Cortex of kidney (tissue), 1 donor: ENCODE measurements at places on chromosomes 6 and 20.
A peak's percentile ranks its signal among the peaks of the same experiment; 100 is the strongest.

- DNase-seq: no peak
Observed at GRCh38 chr20:63160641-63161175, 55.2 kb downstream of the YTHDF1 start.

DNA sequence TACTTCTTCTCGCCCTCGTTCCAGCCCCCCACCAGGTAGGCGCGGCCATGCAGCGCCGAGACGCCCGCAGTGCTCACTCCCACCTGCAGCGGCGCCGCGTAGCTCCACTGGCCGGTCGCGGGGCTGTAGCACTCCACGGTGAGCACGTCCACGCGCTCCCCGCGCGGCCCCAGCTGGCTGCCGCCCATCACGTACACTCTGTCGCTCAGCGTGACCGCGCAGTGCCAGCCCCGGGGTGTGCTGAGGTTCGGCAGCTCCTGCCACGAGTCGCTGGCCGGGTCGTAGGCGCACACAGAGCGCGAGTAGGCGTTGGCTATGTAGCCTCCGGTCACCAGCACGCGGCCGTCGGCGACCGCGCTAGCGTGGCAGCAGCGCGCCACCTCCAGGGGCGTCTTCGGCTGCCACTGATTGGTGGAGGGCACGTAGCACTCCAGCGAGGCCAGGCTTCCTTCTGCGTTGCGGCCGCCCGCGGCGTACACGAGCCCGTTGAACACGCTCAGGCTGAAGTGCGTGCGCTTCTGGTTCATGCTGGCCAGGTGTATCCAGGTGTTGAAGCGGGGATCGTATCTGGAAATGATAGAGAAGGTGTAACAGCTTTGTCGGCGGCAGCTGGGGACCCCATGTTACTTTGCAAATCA, 13.7 kb downstream of the KLHL31 start:
- DNase-seq: peak; percentile 17

GRCh38 chr6:159913862-159914564, 23.2 kb downstream of the MAS1 start:
- no peak for DNase-seq

GRCh38 chr6:31359581-31359980, 2.6 kb upstream of the HLA-B start:
- no peak for DNase-seq

DNA sequence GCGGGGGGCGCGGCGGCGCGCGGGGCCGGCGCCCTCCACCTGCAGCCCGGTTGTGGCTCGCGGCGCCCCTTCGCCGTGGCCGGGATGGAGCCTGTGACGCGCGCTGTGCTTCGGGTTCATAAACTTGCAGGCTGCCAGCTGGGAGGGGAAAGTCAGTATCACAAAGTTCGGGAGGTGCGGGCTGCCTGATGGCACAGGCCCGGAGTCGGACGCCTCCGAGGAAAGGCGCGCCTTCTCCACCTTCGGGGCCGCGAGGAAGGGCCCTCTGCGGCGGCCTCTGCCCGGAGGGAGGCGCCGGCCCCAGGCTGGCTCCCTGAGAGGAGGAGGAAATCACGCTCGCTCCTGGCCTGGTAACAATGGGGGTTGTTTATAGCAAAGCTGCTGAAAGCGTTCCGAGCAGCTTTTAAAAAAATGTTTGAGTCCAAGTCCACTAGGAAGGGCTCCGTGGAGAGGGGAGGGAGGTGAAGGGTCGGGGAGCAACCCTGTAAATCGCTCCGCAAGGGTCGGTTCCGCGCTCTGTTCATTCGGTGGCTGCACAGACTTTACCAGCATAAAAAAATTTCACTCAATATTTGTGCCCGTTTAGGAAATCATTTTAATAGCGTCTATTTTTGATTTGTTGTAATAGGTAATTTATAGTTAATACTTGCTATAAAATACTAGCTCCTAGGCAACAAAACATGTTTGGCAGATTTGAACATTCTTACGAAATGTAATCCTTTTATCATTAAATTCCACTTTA, 1.0 kb downstream of the AFDN start:
- no peak for DNase-seq

- no peak for DNase-seq
Observed at GRCh38 chr6:15602154-15602553, 60.7 kb downstream of the DTNBP1 start.

DNA sequence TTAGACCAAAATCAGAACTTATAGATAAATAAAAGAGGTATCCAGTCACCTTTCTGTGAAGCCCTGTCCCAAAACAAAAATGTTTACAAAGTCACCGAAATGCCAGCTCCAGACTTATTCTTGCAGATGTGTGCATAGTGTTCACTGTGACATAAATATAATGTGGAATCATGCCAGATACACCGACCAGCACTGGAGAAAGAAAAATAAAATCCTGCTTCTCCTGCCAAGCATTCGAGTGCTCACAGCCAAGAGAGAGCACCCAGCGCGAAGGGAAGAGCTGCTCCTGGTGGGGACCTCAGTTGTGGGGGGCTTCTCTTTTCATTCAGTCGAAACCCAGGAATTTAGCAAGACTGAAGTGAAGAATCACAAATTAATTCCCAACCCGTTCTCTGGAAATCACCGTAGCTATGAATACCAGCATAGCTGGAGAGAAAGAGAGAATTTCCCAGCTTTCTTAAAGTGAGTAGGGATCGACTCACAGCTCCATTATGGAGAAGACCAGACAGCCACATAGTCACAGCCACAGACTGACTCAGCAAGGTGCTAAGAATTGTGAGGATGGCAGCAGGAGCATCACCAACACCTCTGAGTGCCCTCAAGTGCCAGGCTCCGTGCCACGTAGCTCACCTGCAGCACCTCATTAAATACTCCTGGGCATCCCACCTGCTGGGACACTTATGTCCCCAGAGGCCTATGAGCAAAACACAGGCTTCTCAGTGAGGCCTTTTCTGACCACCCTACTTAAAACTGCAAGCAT, 33.2 kb downstream of the BFSP1 start:
- no peak for DNase-seq

GRCh38 chr6:129981598-129981997, 36.8 kb upstream of the L3MBTL3 start:
- DNase-seq: no peak

DNA sequence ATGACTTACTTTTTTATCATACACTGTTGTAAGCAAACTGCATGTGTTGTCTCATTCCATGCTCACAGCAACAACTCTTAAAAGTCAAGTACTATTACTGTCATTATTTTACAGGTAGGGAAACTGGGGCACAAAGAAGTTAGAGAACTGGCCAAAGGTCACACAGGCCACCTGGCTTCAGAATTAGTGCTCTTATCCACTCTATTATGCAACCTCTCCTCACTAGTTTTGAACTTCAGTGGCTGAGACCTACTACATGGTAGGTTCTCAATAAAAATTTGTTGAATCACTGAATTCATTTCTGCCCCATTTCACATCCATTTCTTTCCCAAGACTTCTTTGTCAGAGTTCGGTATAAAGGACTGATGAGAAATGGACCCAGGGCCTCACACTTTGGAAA, 2.3 kb upstream of the BTN3A3 start:
- DNase-seq: no peak
